GM04504 (cell line): ENCODE measurements at places on chromosomes 6 and 20.

- peak; percentile 53 for DNase-seq
Observed at GRCh38 chr20:25399037-25399430, 8.4 kb upstream of the ABHD12 start.

DNA sequence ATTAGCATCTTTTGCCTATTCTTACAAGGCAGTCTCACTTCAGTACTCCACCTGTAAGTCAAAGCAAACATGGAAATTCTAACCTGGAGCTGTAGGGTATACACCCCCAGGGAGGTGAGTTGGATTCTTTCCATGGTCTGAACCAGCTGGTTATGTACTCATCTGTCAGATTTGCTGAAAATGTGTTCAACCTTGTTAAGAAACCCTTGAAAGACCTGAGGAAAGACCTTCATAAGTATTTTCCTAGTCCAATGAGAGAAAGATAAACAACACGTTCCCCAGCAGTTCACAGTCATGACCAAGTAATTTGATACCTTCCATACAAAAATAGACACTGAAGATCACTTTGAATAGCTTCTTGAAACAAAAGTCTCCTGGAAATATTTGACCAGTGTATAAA, 42.5 kb downstream of the ID4 start:
- no peak for DNase-seq

DNA sequence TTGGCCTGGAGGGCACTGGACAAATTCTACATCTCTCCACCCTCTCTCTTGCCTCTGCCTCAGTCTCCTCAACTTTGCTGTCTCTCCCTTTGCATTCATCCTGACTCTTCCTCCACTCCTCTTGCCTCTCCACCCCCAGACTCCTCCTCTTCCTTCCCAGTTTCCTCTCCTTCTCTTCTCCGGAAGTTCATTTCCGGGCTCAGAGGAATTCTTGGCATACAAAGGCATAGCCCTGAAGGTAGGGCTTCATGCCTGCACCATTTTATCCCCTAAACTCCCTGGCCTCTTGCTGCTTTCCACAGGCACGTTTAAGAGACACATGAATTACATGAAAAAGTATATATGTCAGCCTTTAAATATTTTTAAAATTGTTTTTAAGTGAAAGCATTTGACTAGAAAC, 10.6 kb downstream of the BFSP1 start:
- no peak for DNase-seq

DNA sequence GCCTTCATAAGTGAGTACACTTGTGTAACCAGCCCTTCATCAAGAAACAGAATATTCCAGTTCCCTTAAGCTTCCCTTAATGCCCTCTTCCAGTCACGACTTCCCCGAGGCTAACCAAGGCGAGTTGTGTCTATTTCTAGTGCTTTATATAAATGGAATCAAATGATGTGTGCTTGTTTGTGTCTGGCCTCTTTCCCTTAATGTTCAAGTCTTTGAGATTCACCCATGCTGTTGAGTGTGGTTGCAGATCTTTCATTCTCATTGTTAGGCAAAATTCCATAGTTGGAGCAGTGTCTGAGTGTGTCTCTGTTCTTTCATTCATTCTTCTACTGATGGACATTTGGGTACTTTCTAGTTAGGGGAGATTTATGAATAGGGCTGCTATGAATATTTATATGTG, 135.0 kb downstream of the CEBPB start:
- DNase-seq: no peak

- no peak for DNase-seq
Observed at GRCh38 chr20:62501801-62502495, 26.2 kb upstream of the GATA5 start.

GRCh38 chr6:72636215-72636614, 14.4 kb downstream of the KCNQ5 start:
- no peak for DNase-seq

DNA sequence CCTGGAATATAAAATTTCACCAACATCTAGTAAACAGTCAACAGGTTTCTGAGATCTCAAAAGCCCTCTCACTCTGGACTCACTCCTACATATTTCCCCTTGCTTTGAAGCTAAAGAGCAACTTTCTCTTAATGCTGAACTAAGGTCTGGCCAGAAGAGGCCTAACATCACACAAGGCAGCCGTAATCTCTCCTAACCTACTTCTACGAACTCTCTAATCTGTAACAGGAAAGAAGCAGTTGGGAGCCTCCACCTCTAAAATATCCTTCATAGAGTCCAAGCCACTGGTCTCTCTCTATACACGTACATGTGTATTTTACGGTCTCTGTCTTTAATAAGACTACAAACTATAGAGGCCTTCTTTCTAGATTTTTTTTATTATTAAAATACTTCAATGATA, 72.0 kb downstream of the REV3L start:
- DNase-seq: no peak

DNA sequence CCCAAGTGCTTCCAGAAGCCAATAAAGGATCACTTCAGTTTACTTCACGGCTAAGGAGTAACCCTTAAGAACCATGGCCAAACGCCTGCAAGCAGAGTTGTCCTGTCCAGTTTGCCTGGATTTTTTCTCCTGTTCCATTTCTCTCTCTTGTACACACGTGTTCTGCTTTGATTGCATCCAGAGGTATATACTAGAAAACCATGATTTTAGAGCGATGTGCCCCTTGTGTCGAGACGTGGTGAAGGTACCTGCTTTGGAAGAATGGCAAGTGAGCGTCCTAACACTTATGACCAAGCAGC, 2.5 kb downstream of the RFPL4B start:
- DNase-seq: no peak

DNA sequence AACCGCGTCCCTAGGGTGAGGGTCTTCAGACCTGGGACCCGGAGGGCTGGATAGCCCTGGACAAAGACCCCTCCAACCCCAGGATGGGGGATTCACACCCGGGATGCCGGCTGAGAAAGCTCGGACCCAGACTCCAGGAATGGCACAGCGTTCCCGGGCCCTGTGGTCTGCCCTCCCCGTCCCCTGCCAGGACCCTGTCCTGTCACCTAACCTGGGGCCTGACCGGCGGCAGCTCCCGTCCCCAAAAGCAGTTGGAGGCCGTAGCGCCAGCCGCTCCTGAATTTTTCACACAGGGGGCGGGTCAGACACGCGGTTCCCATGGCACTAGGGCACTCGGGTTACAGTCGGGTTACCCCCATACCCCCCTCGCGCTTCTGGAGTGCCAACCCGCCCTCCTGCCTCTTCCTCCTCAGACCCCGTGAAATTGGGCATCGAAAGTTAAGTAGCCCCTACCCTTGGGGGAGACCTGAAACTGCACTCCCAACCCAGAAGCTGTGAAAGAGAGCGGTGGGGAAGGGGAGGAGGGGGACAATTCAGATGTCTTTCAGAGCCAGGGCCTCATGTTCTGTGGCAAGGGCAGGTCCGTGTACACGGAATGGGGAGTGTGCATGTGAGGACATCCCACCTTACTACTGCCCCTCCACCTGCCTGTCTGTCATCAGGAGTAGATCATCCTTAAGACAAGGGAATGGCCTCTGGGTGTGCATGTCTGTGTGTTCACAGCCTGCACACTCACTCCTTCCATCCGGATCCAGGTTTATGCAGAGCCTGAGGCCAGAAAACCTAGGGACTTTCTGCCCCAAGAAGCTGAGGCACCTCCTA, 595 bp downstream of the REM1 start:
- no peak for DNase-seq

- DNase-seq: no peak
Observed at GRCh38 chr6:82617648-82618047, 254.0 kb downstream of the TPBG start.

DNA sequence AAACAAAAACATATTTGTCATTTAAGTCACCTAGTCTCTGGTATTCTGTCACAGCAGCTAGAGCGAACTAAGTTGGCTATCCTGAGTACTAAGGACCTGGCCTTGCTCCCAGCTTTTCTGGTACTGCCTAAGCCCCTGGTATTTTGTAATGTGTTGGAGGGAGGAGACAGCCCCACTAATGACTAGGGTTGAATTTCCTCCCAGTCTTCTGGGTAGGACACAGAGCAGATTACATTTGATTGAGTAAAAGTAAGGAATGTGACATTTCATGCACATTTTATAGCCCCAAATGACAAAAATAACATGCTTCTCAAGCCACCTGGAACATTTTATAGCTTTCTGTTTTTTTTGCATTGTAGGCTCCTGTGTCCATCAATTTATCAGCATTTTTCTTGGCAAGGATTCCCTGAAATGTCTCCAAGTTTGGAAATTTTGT, 47.9 kb upstream of the DDR1 start:
- peak; percentile 63 for DNase-seq

- no peak for DNase-seq
Observed at GRCh38 chr6:166782520-166782919, 155.5 kb upstream of the RPS6KA2 start.

DNA sequence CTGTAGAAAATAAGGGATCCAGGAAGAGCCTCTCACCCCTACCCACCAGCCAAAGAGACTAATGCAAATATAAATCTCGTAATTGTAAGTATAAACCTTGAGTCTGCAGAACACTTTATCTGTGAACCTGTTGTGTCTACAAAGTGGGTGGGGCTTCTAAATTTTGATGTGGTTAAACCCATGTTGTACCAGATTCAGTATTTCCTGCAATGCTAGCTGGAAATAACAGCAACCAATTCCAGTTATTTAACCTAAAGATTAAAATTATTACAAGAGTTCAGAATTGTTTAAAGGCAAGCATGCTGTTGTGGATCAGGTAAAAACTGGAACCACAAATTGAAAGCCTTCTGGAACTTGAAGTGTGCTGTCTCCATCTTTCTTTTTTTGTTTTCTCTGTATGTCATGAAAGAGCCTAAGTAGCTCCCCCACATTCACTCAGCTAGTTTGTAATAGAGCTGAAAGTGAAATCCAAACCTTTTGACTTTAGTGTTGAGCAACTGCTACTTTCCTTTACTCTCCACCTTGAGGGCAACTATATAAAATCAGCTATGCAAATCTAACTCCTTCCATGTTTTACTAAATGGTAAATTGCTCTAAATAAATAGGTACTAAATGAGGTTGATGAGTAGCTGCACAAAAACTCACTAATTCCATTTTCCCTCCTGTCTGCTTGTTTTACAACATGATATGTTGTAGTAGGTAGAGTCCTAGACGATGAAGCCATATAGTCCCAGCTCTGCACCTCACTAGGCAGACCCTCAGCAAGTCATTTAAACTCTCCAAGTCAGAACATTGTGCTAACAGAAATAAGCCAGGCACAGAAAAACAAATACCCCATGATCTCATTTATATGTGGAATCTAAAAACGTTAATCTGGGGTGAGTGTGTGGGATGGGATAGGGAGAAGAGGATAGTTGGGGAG, 17.9 kb upstream of the THEMIS start:
- DNase-seq: no peak

DNA sequence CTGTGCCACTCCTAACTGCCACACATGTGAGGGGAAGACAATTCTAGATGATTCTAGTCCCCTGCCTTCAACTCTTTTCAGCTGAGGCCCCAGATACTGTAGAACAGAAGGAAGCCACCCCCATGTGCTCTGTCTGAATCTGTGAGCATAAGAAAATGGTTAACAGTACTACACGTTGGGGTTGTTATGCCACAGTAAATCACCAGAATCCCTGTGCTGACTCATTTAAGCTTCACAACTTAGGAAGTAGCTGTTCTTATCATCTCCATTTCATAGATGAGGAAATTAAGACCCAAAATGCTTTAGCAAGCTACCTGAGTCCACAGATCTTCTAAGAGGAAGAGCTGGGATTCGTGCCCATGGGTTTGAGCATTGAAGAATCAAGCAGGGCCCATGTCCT, 27.4 kb upstream of the SCRT2 start:
- no peak for DNase-seq

GRCh38 chr6:36340618-36341454, 4.1 kb upstream of the BNIP5 start:
- no peak for DNase-seq

GRCh38 chr6:82333781-82334180, 29.8 kb upstream of the TPBG start:
- no peak for DNase-seq
